H1 (cell line): ENCODE measurements at places on chromosomes 6 and 20. TPM values are rescaled to one million over a fixed set of nuclear protein-coding genes. Genes with fewer than 3 reads are reported as not detected.
A peak's percentile ranks its signal among the peaks of the same experiment; 100 is the strongest.

Gene TRIM40
- not detected in 2 replicates for polyA plus RNA-seq

- DNase-seq: no peak
These were observed 5.7 kb downstream of the QKI start for GRCh38 chr6:163420289-163420614.

Gene BFSP1
- polyA plus RNA-seq: 1.5 and 1.8 TPM in 2 replicates

- no peak for DNase-seq
These were observed 165.6 kb upstream of the PRSS16 start for GRCh38 chr6:27081931-27082330.

DNA sequence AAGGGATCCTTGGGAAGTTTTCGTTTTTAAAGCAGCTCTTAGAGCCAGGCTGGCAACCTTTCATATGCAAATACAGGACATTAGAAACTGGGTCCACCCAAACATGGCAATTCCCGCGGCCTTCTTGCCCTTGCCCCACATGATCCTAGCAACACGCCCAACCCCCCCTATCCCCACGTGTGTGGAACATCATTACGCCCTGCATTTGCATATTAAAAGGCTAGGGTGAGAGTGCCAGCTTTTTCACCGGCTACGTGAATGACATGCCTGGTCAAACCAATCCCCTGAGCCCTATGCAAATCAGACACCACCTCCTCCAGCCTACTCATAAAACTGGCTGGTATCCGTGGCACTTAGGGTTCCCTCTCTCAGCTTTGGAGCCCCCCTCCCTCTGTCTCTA lies 88.1 kb downstream of the TNFRSF21 start:
- peak; percentile 70 for DNase-seq

Gene RHAG
- polyA plus RNA-seq: not detected in 2 replicates

- DNase-seq: no peak
These were observed 785.1 kb downstream of the MAFB start for GRCh38 chr20:39903806-39904465.

DNA sequence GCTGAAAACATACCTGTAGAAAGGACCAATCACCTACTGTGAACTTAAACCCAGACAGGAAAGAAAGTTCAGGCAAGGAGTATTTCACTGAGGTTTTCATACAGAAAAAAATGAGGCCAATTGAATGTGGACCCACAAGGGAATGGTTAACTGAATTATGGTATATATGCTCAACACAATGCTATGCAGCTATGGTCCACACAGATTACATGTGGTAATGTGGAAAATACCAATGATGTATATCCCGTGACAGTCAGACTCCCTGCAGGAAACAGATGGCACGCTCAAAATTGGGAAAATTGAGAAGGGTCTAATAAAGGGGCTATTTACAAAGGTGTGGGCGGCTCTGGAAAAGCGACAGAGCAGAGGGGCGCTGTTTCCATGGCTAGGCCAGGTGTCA lies 47.1 kb upstream of the PIM1 start:
- no peak for DNase-seq

GRCh38 chr6:90072935-90073464 lies 178.7 kb downstream of the GJA10 start:
- no peak for DNase-seq

DNA sequence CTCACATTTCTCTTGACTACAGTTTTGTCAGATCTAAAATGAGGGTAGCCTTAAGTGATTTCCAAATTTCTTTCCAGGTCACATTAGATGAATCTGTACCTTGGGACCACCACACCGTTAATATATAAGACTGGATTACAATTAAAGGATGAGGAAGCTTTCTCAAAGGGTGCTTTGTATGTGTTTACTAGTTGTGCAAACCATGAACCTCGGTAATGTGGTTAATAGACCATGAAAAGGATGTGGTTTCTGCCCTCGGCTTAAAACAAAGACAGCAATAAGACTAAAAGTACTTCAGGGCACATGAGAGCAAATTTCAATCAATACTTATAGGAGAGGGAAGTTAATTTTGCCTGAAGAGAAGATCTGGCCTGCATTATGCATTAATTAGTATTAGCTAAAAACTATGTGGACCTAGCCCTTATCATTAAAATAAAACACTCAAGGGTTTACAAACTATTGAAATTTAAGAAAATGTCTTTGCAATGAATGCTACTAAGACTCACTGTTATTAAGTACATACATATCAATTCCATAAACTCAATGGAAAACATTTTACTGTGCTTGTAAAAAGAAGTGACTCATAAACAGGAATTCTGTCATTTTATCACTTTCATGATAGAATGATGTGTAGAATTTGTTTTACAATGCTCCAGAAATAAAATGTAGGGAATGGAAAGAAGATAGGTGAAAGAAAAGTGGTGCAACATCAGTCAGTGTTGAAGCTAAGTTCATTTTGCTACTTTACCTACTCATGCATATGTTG lies 936 bp upstream of the TMX4 start:
- DNase-seq: no peak

DNA sequence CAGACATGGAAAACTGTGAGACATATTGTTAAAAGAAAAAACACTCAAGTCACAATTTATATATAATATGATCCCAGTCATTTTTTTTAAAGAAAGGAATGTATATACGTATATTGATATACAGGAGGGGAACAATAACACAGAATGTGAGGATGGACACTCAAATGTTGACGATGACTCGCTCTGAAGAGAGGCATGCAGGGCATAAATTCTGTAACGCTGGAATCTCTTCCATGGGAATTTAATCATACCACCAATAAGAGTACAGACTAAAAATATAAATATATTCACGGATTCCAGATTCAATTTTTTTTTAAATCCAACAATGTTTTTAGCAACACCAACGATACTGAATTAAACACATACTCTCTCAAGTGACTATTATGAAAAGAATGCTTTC lies 106.9 kb upstream of the CCDC28A start:
- DNase-seq: no peak

- DNase-seq: no peak
These were observed 39.8 kb downstream of the GMPR start for GRCh38 chr6:16278048-16278724.

- DNase-seq: no peak
These were observed 35.6 kb upstream of the TGM2 start for GRCh38 chr20:38200646-38201045.

Gene OPRL1
- 0.98 and 2.0 TPM in 2 replicates for polyA plus RNA-seq

GRCh38 chr6:36862848-36863382 lies 11.7 kb downstream of the PPIL1 start:
- no peak for DNase-seq

DNA sequence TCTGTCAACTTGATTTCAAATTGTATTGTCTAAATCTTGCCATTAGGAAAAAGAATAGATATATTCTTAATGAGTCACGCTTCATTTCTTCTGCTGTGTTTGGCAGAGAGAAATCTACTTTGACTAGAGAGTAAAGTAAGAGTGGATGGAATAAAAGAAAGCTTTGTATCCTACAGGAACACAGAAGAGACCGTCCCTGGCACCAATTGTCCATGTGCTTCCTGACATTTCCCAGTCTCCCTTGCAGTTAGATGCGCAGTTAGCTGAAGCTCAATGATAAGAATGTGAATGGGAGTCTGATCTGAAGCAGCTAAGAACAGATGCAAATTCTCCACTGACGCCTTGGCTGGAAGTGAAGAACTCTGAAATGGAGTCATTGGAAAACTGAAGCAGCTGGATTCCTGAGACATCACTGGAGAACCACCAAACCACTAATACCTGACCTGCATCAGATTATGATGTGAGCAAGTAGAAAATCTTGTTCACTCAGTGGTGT lies 528.2 kb upstream of the MARCKS start:
- no peak for DNase-seq

- no peak for DNase-seq
These were observed 34.4 kb downstream of the DSE start for GRCh38 chr6:116405138-116405537.

Gene MYCT1
- 0.39 and 0.42 TPM in 2 replicates for polyA plus RNA-seq

Gene FOXQ1
- polyA plus RNA-seq: 0.03 TPM in 2 replicates

- no peak for DNase-seq
These were observed 31.6 kb downstream of the GSTA2 start for GRCh38 chr6:52731719-52732118.

Gene WFDC12
- polyA plus RNA-seq: not detected in 2 replicates

DNA sequence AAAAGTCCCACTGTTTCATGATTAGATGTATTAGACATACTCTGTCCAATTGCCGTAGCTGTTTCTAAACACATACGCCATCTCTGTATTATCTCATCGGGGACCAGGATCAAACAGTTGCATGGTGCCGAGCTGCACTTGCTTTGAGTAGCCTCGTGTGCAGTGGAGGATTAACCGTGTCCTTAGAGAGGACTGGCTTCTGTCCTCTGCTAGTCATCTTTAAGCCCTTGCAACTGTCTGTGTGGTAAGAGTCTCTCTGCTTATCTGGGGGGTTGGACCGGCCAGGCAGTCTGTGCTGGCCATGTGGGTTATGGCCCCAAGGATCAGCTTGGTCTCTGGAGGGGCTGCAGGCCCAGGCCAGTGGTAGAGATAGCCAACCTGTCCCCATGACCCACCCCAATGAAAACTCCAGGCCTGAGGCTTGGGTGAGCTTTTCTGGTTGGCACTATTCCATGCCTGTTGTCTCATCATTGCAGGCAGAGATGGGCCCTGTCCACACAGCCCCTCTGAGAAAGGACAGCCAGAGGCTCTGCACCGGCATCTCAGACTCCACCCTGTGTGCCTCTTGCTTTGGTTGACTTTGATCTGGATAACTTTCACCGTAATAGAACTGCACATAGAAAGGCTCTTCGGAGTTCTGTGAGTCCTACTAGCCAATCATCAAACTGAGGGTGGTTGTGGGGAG lies 137.3 kb upstream of the SNX9 start:
- DNase-seq: no peak

DNA sequence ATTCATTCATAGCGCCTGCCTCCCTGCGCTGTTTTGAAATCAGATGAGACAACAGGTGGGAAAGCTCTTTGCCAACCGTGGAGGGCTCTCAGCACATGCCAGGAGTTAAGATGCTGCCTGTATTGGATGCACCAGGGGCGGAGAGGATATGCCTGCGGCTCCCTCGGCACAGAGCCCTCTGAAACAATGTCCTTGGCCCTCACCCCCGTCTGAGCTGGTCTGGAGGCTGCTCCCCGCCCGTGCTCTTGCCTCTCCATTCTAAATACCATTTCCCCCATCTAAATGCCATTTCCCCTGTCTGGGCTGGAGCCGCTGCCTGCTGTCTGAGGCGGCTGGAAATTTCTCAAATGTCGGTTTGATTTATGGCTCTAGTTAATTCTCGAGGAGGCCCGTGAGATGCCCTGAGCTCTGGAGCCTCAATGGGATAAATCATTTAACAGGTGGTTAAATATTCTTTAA lies 50.8 kb upstream of the MLN start:
- no peak for DNase-seq

GRCh38 chr6:41040101-41040939 lies 1.3 kb upstream of the UNC5CL start:
- DNase-seq: no peak

- DNase-seq: no peak
These were observed 259.9 kb downstream of the PRKN start for GRCh38 chr6:162467679-162468078.

DNA sequence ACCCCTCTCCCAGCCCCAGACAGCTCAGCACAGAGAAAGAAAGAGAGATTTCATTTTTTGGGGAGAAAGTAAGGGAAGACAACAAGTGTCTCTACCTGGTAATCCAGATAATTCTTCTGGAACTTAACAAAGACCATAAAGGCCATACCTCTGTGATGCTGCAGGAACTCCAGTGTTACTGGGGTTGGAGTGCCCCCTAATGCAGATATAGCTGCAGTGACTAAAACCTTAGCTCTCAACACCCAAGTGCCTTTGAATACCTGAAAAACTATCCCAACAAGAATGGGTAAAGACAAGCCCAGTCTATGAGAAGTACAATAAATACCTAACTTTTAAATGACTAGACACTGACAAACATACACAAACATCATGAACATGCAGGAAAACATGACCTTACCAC lies 365.3 kb upstream of the PTCHD4 start:
- DNase-seq: no peak

Gene EPPIN
- 0.06 TPM in 1 of 2 replicates, not detected in the other for polyA plus RNA-seq

DNA sequence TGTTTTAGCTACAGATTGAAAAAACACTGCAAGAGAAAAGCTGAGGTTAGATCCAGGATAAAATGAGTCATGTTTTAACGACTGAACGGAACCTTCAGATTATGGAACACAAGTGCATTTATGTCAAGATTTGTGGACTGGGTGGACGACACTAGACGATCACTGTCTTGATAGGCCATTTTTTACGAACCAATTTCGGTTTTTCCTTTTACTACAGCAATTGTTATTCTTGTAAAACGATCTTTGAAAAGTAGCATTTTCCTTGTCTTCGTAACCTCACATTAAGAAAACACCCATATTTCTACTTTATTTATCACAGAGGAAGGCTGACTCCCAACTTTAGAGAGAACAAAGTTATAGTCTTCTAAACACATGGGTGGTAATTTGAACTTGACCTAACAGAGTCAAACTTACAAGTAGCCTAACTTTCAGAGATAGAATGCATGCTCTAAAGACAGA lies 294.2 kb upstream of the TCF21 start:
- DNase-seq: no peak

Gene TREML2
- 0.18 and 0.22 TPM in 2 replicates for polyA plus RNA-seq
